Chondrocyte (in vitro differentiated cells): ENCODE measurements at places on chromosomes 7 and 10.

DNA sequence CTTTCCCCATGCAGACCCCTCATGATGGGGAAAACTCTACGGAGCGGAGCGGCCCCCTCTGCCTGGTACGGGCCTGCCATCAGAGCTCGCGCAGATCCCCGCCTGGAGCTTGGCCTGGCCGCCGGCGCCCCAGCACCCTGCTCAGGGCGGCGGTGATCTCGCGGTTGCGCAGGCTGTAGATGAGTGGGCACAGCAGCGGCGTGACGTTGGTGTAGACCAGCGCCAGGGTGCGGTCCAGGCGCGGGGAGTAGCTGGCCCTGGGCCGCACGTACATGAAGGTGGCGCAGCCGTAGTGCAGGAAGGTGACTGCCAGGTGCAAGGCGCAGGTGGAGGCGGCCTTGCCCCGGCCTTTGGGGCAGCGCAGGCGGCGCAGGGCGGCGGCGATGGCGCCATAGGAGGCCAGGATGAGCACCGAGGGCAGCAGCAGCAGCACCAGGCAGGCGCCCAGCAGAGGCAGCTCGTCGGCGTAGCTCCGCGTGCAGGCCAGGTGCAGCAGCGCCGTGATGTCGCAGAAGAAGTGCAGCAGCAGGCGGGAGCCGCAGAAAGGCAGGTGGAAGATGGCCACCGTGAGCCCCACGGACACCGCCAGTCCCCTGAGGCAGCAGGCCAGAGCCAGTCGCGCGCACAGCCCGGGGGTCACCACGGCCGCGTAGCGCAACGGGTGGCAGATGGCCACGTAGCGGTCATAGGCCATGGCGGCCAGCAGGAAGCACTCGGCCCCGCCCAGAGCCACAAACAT, 33.4 kb downstream of the TAS2R41 start:
- DNase-seq: peak; percentile 89

DNA sequence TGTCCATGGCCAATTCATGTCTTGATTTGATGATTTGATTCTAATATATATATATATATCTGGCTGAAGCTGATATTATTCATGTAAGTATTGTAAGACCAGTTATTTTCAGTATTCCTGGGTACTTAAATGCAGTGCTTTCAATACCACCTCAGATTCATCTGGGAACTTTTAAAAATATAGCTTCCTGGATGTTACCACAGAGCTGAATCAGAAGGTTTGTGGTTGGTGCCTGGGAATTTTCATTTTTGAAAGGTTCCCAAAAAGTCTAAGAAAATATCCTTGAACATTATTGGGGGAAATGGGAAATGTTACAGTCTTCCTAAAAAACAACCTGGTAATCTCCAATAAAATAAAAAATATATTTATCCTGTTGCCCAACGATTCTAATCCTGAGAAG, 10.7 kb upstream of the PPP3CB start:
- DNase-seq: no peak

- DNase-seq: no peak
Measured at GRCh38 chr7:105644937-105645336, 63.6 kb upstream of the EFCAB10 start.

DNA sequence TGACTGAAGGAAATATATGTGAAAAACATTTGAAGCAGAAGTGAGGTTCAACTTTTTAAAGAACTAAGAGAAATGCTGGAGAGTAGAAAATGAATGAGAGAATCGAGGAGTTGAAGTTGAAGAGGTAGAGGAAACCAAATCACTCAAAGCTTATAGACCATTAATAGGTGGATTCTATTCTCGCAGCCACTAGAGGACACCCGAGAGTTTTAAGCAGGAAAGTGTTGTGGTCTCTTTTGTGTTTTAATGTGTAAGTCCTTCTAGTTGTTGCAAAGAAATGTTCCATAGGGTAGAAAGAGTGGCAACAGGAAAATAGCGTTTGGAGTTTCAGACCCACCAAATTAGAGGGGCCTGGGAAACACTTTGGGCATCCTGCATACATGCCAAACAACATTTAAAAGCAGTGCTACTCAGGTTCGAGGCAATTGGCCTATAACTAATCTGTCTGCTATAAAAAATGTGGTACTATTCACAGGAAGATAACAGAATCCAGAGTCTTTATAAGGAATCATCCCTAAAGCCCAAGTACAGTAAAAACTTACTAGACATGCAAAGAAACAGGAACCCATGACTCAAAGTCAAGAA, 75.3 kb upstream of the TAS2R16 start:
- no peak for DNase-seq

DNA sequence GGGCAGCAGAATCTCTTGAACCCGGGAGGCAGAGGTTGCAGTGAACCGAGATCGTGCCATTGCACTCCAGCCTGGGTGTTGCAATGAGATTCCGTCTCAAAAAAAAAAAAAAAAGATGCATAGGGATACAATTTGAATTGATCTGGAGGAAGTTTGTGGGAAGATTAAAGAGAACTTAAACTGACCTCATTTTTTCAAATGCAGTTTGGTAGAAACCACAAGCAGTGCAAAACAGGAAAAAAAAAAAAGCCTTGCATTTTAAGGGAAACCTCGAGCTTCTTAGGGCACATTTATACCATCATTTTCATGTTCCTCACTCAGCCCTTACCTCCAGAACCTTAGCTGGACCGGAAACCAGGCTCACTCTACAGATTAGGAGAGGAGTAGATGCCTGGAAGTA, 2.8 kb downstream of the KCTD7 start:
- DNase-seq: no peak

- no peak for DNase-seq
Measured at GRCh38 chr7:116443646-116444045, 55.9 kb upstream of the CAV2 start.
